CD8-positive, alpha-beta memory T cell (primary cell): ENCODE measurements at places on chromosomes 3 and 15. TPM values are rescaled to one million over a fixed set of nuclear protein-coding genes. Genes with fewer than 3 reads are reported as not detected.

GRCh38 chr3:130569461-130570365 is 52.7 kb downstream of the COL6A6 start:
- DNase-seq = no peak
- no peak overlapping the region for H3K4me3 ChIP-seq
- H3K27me3 ChIP-seq = no peaks in the 10 kb centered on the region
- no peaks in the 10 kb centered on the region for H3K36me3 ChIP-seq

- no peaks in the 10 kb centered on the region for H3K27me3 ChIP-seq
- H3K36me3 ChIP-seq = no peaks in the 10 kb centered on the region
- H3K4me3 ChIP-seq = no peak overlapping the region
- DNase-seq = no peak
- no peaks in the 10 kb centered on the region for H3K4me1 ChIP-seq
These were observed 125.7 kb downstream of the PDZRN3 start for GRCh38 chr3:73498764-73499622.

DNA sequence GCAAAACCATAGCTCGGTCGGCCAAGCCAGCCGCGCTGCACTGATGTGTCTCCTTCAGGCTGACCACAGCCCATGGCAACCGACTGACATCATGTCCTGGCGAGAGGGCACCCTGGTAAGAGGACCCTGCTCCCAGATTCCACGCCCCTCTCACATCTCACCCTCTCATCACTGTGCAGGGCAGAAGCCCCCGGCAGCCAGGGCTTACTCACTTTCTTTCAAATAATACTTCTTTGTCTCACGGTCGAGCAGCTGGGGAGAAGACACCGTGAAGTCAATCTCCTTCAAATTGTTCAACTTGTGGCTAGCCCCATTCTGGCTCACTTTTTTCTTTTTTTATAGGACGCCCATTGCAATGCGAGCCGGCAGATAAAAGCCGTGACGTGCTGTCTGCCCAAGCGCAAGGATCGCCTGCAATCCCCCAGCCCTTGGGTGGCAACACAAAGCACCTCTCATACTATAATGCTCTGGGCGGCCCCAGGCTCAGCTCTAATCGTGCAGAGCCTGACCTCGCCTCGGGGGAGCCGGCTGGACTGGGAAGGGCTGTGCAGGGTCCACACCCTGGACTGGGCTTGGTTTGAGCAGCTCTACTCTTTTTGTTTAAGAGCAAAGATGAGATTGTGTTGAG is 33.6 kb downstream of the VGLL4 start:
- no peaks in the 10 kb centered on the region for H3K27me3 ChIP-seq
- peaks cover 12% of the 10 kb centered on the region for H3K4me1 ChIP-seq
- no peak overlapping the region for H3K4me3 ChIP-seq
- no peak overlapping the region for H3K27ac ChIP-seq
- DNase-seq = no peak

DNA sequence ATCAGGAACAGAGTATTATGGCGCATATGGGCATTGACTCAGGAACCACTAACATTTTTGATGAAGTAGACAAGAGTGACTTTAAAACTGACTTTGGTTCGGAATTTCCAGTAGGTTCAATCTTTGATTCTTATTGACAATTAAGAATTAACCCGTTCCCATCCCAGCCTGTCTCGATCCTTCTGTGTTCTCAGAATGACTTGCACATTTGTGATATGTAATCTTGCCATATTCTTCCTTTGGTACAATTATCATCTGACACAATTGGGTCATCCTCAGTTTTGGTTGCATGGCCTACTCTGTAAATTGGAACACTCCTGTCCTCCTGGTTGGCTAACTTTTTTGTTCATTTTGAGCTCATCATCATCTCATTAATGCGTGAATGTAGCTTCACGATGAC is 10.5 kb downstream of the GPR171 start:
- H3K27ac ChIP-seq = no peak overlapping the region
- no peak for DNase-seq
- H3K36me3 ChIP-seq = no peaks in the 10 kb centered on the region
- no peaks in the 10 kb centered on the region for H3K4me1 ChIP-seq

DNA sequence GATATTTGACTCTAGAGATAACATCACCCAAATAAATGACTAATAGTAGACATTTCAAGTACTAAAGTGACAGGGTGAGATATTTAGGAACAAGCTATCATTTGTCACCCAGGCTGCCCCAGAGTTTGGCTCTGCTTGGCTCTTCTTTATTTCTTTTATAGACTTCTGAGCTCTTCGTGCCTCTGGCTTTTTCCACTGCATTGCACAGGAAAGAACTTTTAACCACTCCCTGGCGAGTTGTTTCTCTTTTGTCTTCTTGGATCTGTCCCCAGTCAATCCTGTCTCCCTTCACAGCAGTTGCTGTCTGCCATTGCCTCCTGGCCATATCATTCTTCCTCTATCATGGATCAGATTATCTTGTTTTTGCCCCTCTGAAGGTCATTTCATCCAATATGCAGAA is 339.2 kb upstream of the DCBLD2 start:
- no peak for DNase-seq
- H3K36me3 ChIP-seq = no peaks in the 10 kb centered on the region
- H3K27me3 ChIP-seq = no peaks in the 10 kb centered on the region
- H3K4me3 ChIP-seq = no peak overlapping the region
- H3K4me1 ChIP-seq = no peaks in the 10 kb centered on the region

ST3GAL6 gene
- total RNA-seq = 0.20 TPM

DNA sequence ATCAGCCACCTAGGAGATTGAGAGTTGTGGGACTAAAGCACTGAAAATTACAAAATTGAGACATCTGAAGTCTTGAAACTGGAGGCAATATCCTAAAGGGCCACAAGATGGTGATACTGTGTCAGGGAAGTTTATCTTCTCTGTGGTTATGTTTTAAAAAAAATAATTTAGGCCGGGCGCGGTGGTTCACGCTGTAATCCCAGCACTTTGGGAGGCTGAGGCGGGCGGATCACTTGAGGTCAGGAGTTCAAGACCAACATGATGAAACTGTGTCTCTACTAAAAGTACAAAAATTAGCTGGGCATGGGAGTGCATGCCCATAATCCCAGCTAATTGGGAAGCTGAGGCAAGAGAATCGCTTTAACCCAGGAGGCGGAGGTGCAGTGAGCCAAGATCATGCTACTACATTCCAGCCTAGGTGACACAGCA is 17.9 kb upstream of the NIT2 start:
- no peak overlapping the region for H3K4me3 ChIP-seq
- peak; percentile 41 for DNase-seq
- H3K36me3 ChIP-seq = peaks cover 11% of the 10 kb centered on the region

DNA sequence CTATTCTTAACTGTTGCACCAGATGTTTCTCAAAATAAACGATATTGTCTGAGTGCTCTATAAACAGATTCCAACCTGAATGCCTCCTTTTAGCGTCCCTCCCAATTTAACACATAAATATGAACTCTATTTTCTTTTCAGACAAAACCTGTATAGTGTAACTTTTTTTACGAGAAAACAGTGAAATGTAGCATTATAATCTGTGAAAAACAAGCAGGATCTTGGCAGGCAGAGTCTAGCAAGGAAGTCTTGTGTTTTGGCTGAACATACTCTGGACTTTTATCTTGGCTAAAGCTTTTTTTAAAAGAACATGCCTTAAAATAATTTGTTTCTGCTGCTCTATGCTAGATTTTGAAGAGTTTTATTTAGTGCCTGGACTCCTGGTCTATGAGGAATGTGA is 150.5 kb downstream of the ROBO2 start:
- H3K27me3 ChIP-seq = no peaks in the 10 kb centered on the region
- DNase-seq = no peak
- no peaks in the 10 kb centered on the region for H3K36me3 ChIP-seq
